ENCODE measurements at places on chromosomes 6 and 20. TPM values are rescaled to one million over a fixed set of nuclear protein-coding genes. Genes with fewer than 3 reads are reported as not detected.

ZBTB46 gene
- total RNA-seq, result 3.6 TPM

CPXM1 gene
- total RNA-seq, result 10.0 TPM

TNNC2 gene
- not detected for total RNA-seq

- DNase-seq, result no peak
Observed at GRCh38 chr20:479487-479886, 17.2 kb upstream of the TBC1D20 start.

- no peak for DNase-seq
Observed at GRCh38 chr20:63246490-63247288, 7.6 kb downstream of the NKAIN4 start.

DNA sequence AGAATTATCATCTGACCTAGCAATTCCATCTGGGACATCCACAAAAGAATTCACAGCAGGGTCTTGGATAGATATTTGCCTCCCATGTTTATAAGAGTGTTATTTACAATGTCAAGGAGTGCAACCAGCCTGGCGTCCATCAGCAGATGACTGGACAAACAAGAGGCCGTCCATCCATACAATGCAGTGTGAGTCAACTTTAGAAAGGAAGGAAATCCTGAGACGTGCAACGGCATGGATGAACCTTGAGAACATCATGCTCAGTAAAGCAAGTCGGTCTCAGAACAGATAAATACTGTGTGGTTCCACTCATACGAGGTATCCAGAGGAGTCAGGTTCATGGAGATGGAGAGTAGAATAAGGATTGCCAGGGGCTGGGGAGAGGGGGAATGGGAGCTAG lies 46.4 kb downstream of the FOXF2 start:
- DNase-seq, result no peak

DNA sequence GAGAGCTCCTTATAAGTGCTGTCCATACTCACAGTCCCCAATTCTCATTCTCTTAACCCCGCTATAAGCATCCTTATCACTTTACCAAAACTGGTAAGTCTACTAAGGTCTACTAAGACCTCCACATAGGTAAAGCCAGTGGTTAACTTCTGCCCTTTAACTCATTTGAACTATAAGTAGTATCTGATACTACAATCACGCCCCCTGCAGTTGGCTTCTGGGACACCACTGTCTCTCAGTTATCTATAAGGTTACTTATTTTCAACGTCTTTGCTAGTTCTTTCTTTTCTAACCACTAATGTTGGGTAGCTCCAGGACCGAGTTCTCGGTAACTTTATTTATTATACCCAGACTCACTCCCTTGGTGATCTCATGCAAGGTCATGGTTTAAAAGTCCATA lies 142.6 kb downstream of the ARHGAP18 start:
- DNase-seq, result no peak

DNA sequence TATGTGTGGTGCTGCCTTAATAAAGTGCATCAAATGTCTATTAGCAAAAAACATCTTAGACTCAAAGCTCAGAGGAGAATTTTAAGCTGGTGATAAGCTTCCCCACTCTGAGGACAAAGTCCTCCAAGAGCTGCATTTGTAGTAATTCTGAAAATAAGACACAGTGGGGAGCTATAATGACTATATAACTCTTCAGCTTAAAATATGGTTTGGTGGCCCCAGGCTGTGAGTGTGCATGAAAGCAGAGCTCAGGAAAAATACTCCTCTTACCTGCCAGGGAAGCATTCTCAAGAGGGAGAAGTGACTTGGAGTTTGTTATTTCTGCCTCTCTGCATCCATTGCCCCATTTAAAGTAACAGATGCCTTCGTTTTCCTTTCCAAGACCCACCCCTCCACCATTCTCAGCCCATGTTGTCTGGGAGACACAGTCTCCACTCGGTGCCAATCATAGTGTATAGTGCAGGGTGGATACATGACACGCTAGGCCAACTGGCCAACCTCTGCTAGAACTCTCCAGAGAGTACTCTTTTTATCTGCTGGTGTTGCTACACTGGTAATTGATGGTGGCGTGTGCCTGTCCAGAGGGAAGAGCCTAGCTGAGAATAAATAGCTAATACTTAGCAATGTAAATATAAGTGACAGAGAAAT lies 229.2 kb downstream of the PHF3 start:
- DNase-seq, result no peak

GRCh38 chr6:8481727-8482126 lies 46.4 kb upstream of the SLC35B3 start:
- no peak for DNase-seq

GRCh38 chr20:47411161-47411560 lies 54.7 kb upstream of the ZMYND8 start:
- DNase-seq, result no peak

DNA sequence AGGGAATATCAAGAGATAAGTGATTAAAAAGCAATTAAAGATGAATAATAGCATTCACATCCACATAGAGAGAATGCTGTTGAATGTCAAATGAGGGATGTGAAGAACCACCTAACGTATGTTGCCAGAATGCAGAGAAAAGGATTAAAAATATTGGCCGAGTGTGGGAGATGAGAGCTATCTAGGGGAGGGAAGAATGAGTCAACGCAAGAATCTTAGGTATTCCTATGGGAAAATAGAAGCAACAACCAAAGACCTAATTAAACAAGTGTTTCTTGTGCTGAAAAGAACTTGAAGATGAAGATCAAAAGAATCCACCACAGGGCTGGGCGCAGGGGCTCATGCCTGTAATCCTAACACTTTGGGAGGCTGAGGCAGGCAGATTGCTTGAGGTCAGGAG lies 12.2 kb upstream of the RSPH3 start:
- no peak for DNase-seq

- peak; percentile 75 for DNase-seq
Observed at GRCh38 chr6:1424306-1424927, 35.0 kb downstream of the FOXF2 start.

DNA sequence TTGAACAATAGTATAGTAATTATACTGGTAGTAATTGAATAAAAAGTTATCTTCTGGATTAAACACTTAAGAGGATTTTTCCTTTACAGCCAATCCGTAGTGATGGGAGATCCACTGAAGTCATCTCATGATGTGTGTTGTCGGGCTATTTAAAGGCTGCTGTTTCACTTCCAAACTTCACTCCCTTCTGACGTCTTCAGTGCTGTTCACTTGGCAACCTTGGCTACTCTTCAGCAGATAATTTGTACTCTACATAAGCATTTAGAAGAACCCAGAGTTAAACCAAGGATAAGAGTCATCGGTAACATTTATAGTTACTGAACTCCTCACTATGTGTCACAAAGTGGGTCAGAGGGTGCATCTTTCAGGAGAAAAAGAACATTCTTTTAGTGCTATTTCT lies 179.1 kb upstream of the EYA4 start:
- DNase-seq, result no peak

- DNase-seq, result no peak
Observed at GRCh38 chr6:43869079-43869710, 99.2 kb downstream of the VEGFA start.

DNA sequence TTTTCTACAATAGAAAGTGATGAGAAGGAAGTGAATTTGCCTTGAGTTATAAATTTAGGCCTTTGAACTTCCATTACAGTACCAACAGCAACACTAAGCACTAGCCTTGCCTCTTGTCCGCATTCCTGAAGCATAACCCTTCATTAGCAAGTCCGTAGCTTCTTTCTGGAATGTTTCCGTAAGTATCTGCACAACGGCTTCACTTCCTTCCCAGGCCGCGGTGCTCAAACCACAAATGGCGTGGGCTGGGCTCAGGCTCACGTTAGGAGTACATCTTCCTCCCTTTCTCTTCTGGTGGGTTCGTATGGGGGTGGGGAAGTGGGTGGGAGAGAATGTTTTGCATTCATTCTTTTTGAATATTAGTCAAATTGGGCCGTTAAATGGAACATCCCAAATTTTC lies 193.8 kb upstream of the SNX9 start:
- DNase-seq, result peak; percentile 18

- no peak for DNase-seq
Observed at GRCh38 chr6:36508532-36508931, 38.7 kb downstream of the STK38 start.

DNA sequence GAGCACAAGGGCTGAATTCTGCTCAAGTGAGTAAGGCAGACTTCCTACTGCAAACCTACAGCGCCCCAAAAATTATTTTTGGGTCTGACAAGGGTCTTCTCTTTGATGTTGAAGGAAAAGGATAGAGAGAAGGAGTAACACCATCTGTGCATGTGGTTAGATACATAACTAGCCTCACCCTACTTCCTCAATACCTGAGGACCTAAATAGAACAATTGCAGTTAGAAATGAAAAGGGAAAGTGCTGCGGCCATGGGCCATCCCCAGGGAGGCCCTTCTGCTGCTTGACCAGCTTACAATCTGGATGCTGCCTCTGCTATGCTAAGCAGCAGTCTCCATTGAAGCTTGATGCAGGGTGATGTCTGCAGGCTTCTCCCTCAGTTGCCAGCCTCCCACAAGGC lies 63.2 kb upstream of the ARMH2 start:
- no peak for DNase-seq

DNA sequence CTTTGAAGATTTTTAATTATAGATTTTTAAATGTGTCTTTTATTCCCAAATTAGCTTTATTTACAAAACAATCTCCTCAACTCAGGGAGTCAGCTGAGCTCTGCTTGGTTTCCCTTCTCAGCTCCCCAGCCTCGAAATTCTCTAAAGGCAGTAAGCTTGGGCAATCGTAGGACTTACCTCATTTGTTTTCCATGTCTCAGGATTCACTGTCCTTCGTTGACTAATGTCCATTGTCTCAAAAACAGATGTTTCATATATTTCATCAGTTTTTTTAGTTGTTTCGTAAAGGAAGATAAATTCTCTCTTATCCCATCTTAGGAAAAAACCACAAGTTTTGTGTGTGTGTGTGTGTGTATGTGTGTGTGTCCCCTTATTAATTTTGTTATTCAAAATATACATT lies 102.2 kb upstream of the ADGRF1 start:
- DNase-seq, result no peak

- DNase-seq, result peak; percentile 92
Observed at GRCh38 chr20:3781153-3781910, at the start of gene SPEF1. TSS of gene SPEF1 (minus strand) at chr20:3781448. CDS start at chr20:3781287, 161 bp downstream.

DNA sequence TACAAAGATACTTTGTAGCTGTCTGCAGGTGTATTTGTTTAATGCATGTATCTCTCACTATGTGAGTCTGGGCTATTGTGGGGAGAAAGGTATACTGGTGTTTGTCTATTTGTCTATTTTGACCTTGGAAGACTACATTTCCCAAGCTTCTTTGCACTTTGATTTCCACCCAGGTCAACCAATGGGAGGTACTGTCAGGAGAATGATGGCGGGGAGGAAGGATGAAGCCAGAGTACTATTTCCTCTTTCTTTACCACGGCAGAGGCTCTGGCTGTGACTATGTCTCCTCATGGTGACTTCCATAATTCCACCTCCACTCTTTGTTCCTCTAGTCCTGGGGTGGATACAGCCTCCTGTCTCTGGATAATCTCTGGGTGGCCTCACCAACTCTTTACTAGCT lies 23.1 kb downstream of the LBP start:
- DNase-seq, result no peak

Data from sigmoid colon (tissue), 7 donors.